Psoas muscle (tissue), 8 donors: ENCODE measurements at places on chromosomes 6 and 20.

DNA sequence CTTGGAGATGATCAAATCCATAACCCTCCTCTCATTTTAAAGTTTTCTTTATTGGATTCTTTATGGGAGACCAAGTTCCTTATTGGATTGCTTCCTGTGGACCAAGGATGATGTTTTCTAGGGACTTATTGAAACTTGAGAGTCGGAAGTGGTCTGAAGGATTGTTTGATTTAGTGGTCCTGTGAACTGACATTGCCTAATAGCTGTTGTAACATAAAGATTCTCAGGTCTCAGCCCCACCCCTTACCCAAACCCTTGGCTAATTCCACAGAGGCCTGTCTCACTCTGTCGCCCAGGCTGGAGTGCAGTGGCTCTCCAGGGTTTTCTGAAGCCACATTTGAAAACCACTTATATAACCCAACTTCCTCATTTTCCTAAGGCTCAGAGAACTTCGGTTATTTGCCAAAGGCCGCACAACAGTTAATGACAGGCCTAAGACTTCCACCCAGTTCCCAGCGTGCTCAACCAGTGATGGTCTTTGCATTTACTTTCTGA is 77.0 kb downstream of the ATXN1 start:
- no peak for DNase-seq

DNA sequence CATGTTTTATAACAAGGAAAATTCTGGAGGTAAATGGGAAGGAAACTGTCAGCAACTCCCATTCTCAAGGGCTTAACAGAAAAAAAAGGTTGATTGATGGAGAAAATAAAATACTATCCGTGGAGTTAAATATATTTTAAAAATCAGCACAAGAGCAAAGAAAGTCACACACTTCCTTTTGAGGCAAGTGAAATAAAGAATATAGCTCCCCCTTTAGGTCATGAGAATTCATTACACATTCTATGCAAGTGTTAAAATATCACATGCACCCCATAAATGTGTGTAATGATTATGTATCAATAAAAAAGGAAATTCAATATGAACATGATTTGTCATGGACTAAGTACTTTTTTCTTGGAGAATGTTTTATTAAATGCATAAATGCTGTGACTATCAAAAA is 349.2 kb downstream of the TPBG start:
- no peak for DNase-seq

DNA sequence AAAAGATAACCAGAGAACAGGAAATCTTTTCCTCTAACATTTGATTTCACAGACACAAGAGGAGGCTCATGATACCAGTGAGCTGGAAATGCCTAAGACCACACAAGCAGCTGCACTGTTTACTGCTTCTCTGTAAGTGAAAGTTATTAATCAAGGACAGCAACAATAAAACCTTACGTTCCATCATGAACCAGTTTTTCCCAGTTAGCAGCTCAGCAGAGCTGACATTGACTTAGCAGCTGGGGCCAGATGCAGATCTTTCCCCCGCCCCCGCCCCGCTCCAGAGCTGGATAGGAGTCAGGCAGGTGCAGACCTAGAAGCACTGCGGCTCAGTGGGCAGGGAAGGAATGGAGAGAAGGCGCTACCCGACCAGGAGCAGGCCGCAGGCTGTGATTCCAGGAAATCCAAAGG is 275.2 kb downstream of the GMDS start:
- DNase-seq, result no peak

- no peak for DNase-seq
Measured at GRCh38 chr6:149261364-149262040, 56.0 kb upstream of the TAB2 start.

DNA sequence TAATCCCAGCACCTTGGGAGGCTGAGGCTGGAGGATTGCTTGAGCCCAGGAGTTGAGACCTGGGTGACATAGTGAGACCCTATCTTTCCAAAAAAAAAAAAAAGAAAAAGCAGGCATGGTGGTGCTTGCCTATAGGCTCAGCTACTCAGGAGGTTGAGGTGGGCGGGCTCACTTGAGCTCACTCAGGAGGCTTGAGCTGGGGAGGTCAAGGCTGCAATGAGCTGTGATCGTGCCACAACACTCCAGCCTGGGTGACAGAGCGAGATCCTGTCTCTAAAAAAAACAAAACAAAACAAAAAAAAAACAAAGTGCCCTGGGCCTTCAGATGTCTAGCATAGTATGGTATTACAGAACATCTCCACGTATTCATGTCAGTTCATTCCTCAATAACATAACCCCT is 42.9 kb downstream of the ZFAND3 start:
- DNase-seq, result no peak

- no peak for DNase-seq
Measured at GRCh38 chr20:60266177-60266823, 308.1 kb downstream of the CDH26 start.

GRCh38 chr6:11212664-11213063 is 19.8 kb downstream of the NEDD9 start:
- no peak for DNase-seq

GRCh38 chr6:34246249-34246562 is 2.6 kb downstream of the SMIM29 start:
- DNase-seq, result no peak

GRCh38 chr6:160010067-160010466 is 41.2 kb downstream of the IGF2R start:
- DNase-seq, result peak; percentile 76
